A549 (cell line): ENCODE measurements at places on chromosomes 1 and 21.
A peak's percentile ranks its signal among the peaks of the same experiment; 100 is the strongest.

DNA sequence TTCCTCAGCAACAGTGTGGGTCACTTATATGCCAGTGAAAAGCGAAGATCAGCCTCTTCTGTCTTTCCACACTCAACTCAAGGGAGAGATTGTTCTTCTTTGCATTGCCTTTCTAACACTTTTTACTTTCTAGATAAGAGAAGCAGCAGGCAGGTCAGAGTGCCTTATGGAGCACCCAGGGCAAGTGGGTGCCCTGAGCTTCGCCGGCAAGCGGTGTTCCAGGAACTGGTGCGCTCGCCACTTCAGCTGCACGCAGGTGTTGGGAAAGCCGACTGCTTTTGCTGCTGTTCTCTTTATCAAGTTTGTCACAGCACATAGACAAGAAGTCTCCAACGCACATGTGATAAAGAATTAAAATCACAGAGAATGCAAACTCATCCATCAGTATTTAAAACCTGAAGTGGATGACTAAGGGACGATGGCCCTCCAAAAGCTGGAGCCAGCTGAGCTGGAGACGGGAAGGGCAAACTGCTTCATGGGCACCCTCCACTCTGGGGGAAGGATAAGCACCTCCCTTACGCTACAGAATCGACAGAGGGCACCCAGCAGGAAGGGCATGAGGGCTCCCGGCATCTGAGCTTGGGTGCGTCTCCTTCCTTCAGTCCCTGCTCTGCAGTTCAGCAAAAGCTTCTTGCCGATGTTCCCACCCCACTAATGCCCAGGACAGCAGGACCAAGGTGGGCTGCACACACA lies 20.7 kb downstream of the UBE2G2 start:
- DNase-seq = no peak

DNA sequence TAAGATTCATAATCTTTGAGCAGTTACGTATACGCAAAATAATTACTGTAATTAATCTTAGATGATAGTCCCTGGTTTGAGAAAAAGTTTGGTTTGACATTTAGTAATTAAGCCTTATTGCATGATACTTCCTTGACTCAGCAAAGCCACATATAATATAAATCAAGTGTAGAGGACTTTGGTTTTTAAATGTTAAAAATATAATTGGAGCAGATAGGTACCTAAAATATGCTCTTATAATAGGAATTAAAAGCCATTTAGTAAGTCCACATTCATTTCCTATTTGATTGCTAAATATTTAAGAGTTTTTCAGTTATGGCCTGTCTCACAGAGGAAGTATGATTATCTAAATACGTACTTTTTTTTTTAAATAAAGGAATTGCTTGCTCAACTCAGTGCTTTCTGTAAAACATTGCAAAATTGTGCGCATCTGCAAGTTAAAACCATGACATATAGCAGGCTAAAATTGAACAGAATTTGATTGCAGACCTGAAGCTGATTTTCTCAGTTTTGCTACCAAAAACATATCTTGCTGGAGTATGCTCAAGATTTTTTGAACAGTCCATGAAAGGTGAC lies 20.4 kb downstream of the RPE65 start:
- DNase-seq = no peak

DNA sequence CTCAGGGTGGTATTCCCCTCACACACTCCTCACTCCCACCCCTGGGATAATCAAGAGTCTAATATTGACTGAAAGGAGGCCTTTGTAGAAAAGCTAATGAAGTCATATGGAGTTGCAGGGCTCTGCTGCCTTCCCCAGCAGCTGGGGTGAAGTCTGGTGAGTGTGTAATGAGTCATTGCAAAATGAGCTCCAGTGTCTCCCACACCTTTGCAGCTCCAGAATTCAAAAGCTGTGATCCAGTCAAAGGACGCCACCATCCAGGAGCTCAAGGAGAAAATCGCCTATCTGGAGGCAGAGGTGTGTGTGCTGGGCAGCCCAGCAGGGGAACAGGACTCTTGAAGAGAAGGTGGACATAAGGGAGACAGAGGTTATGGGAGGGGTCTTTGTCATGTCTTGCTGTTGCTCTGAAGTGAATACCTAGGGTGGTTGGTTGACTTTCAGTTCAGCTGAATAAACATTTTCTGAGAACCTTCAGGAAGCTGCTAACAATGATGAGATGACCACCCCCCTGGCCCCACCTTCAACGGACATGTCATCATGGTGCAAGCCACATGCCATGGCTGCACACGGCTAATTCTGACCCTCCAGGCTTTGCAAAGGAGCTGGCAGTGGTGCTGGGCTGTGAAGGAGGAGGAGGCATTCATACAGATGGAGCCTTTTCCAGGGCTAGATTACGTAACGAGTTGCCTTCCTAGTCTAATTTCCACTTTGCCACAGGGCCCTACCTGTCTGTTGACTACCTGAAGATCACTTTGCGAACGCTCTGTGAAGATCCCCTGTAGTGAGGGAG lies 32.2 kb upstream of the SNX27 start:
- DNase-seq = no peak

- DNase-seq = no peak
These were observed 5.3 kb upstream of the RGS2 start for GRCh38 chr1:192803501-192803900.

DNA sequence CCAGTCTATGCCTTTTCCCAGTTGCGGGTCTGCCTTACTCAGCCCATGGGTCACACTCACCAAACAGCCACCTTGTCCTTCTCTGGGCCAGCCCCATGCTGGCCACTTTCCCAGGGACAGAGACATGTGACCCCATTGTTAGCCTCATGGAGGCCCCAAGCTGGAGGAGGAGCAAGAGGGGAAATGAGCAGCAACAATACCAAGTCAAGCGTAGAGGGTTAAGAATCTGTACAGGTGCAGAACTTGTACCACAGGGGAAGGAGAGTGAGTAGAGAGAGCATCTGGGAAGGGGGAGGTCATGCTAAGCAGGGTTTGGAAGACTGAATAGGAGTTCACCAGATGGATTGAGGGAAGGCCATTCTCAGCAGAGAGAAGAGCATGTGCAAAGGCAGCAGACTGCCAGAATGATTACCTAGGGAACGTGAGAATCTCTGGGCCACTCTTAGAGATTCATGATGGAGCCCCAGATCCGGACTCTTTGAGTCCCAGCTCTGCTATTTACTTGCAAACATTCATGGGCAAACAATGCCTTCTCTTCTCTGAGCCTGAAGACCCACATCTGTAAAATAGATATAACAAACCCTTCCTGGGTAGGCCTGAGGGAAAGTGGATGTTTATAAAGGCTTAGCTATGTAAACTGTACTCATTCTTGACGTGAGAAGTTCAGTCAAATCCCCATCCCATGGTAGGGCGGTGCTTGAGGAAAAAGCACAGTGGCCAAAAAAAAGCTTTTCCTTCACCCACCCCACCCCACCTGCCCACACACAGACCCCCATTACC lies 2.8 kb upstream of the SLC2A1 start:
- DNase-seq = peak; percentile 79

- DNase-seq = peak; percentile 4
These were observed 69.2 kb upstream of the AJAP1 start for GRCh38 chr1:4585216-4585615.

DNA sequence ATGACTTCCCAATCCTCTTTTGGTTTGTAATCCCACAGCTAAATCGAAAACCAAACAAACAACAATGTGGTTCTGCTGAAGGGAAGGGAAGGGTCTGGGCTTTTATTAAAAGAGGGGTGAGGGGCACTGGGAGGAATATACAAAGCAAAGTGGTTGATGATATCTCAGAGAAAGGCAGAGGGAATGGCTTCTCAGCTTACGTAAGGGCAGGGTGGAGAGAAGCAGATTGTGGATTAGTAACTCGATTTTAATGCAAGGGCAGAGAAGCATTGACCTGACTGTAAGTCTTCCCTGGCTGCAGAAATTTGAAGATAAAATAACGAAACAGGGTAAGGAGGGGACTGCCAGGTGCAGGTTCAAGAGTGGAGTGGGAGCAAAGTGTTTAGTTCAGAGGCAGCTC lies 438.2 kb upstream of the LRRC7 start:
- DNase-seq = no peak

DNA sequence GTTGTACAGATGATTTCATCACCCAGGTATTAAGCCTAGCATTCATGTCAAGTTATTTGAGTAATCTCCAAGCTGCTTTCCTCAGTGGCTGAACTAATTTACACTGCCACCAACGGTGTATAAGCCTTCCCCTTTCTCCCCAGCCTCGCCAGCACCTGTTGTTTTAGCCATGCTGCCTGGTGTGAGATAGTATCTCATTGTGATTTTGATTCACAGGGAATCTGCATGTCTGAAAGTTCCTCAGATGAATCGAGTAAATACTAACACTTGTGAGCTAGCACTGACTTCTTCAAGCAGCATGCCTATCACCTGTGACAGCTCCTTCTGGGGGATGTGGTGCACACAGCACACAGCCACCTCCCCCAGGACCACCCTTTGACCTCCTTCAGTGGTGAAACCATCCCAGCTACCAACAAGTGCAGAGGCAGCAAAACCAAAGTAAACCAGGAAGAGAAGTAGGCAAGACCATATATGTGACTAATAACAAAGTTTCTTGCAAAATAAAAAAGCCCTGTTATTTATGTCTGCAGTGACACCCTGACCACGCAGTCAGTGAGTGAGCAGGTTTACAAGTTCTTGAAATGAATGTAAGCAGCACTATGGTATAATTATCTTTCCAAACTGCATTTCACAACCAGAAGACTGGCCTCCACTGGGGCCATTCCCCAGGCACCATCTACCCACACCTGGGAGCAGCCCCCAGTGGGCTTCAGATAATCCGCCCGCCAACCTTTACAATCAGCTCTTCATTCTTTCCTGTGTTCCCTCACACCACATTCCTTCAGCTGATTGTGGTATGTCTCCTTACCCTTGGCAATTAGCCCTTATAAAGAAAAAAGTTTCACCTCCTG lies 173.8 kb downstream of the ETS2 start:
- DNase-seq = no peak

DNA sequence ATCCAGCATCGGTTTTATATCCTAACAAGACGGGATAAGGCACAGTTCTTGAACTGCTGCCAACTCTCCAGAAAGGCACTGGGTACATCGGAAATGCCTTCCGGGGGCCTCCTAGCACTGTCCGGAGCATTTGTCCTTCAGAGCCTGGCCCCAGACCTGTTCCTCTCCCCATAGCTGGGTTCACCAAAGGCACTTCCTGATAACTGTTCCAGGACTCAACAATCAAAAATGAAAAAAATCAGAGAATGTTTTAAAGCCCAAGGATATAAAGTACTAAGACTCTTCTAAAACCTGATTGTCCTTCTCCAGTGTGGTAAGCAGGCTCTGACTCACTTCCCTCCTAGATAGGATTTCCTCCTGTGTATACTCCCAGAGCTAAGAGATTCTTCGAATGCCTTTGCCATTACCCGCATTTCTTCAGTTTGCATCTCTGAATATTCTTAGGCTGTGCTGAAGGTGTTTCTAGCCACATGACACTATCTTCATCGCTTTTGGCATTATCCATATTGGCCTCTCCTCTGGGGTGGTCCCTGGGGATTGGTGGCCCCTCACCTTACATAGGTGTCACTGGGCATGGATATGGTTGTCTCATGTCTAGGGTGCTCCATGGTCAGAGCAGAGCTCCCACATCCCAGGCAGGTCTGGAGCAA lies 112.9 kb downstream of the ZBTB18 start:
- DNase-seq = peak; percentile 90

DNA sequence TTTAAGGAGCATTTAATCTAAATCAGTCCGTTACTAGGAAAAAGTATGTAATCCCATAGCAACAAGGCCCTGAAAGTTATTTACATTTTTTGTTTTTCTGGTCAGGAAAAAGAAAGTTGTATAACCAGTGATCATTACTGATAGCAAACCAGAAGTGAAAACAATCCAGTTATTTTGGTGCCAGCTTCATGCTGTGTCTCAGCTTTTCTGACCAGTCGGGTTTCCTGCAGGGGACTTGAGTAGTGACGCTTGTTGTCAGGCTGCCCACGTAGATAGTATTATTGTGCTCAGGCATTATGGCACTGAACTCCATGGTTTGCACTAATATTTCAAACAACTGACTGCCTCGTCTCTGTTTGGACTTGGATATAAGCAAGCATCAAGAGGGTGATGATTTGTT lies 55.2 kb downstream of the SASS6 start:
- DNase-seq = no peak

- no peak for DNase-seq
These were observed 545.2 kb upstream of the BRINP3 start for GRCh38 chr1:191022856-191023255.

- no peak for DNase-seq
These were observed 214.7 kb upstream of the EDN2 start for GRCh38 chr1:41698916-41699860.

DNA sequence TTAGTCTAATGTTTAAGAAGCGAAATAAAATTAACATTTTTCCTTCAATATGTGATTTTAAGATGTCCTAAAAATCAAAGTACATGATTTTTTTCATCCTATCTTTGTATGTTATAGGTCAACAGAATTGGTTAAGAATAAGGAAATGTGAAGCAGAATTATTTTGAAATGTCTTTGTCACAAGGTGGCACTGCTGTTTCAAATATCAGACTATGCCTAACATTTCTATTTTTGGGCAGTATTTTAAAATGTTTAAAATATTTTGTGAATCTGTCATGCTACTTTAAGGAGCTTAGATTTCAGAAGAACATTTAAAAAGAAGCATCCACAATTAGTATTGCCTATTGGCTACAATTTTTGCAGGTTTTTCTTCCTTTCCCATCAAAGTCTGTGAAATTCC lies 38.7 kb downstream of the AMY1C start:
- DNase-seq = peak; percentile 2

DNA sequence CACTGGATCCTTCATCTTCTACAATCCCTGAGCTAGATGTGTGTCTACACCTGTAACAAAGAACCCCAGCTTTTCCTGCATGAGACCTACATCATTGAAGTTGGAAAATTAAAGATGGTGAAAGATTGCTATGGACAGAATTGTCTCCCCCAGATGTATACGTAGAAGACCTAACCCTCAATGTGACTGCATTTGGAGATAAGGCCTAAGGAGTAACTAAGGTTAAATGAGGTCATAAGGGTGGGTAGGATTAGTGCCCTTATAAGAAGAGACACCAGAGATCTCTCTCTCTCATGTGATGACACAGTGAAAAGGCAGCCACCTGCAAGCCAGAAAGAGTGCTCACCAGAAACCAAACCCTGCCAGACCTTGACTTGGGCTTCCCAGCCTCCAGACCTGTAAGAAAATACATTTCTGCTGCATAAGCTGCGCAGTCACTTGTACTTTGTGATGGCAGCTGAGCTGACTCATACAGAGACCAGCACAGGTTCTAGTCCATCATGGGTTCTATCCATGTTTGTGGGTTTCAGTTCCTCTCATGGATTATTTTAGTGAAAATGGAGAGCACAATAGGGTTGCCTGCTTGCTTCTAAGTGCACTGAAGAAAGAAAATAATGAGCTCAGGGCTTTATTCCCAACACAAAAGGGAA lies 180.8 kb downstream of the TPR start:
- no peak for DNase-seq

- DNase-seq = no peak
These were observed 66.3 kb downstream of the RABGAP1L start for GRCh38 chr1:174225499-174226204.
